ENCODE measurements at places on chromosomes 7 and 10.
A peak's percentile ranks its signal among the peaks of the same experiment; 100 is the strongest.

DNA sequence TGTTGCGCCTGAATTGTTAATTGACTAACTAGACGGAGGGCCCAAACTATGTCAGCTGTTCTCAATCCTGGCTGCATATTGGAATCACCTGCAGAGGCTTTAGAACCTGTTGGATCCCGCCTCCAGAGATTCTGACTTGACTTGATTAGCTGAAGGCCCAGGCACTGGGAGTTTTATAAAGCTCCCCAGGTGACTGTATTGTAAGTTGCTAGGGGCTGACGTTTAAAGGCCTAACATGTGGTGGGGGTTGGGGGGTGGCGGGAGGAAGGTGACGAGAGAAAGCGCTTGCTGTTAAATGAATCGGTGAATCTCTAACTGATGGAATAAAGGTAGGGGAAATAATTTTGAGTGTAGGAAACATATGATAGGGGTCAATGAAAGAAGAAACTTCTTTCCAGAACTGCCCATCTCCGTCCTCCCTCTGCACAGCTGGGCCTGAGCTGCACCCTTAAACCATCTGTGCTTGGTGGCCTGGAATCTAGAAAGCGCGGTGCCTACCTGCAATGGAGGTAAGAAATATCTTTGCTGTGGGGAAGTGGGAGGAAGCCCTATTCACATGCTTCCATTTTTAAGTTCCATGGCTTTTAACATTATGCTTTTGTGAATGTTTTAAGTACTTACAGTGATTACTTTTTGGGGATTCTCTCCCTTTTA lies 225.0 kb upstream of the FAM3C start:
- DNase-seq = no peak

- DNase-seq = no peak
Measured at GRCh38 chr10:109987452-109988211, 20.2 kb upstream of the ADD3 start.

DNA sequence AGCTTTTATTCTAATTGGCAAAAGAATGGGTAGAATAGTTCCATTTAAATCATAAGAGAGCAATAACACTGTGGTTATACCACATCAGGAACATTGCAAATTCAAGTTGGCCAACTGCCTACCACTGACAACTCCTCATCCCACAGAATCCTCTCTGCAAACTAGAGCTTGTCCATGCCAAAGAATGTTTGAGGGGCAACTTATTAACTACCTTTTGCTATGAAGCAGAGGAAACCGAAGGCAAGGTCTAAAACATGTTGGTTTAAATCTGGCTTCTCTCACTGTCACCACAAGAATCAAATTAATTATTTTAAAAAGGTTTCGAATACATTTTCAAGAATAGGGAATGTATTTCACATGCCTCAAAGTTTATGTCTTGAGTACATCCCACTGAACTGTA lies 36.0 kb downstream of the RHOBTB1 start:
- no peak for DNase-seq

- no peak for DNase-seq
Measured at GRCh38 chr7:73941836-73942551, 81.0 kb downstream of the TMEM270 start.

GRCh38 chr10:75146780-75147179 lies 35.3 kb downstream of the SAMD8 start:
- no peak for DNase-seq

DNA sequence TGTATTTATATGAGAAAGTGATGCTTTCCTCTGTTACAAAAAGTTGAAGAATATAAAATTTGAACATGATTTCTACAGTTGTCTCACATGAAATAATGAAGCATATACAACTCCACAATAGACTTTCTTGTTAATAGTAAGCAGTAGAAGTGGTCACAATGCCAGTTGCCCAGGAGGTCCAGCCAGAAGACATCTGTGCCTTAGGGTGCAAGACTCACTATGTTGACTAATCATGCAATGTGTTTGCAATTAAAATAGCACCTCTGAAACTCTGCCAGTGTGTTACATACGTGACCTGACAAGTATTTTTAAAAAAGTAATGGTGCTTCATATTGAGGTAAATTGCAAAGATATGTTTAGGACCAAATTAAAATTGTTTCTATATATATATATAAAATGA lies 547.2 kb downstream of the ETV1 start:
- no peak for DNase-seq

DNA sequence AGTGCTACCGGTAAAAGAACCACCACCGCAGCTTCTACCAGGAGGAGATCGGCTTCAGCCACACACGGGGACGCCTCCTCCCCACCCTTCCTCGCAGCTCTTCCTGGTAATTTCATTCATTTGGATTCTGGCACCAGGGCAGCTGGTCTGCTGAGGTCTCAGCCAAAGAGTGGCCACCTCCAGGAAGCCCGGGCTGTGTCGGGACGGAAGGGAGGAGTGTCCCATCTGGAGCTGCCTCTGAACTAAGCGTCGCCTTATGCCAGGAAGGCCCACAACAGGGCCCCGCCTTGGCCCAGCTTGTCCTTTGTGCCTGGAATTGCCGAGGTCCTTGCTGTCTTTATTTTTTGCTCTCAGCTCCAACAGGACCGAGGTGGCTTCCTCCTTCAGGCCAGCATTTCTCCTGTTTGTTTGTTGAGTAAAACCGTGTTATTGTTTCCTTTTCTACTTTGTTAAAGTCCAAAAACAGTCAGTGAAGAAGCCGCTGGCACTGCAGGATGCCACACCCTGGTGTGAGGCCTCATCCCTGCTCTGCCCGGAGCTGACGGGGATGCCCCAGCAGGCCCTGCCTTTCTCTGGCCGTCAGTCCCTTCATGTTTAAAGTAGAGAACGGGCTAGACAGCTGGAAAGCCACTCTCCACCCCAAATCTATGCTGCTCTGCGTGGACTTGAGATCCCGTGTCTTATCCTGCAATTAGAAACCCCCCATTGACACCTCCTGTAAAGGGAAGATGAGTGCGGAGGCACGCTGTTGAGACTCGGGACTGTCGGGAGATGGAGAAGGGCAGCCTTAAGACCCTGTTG lies 24.5 kb upstream of the TTYH3 start:
- no peak for DNase-seq

DNA sequence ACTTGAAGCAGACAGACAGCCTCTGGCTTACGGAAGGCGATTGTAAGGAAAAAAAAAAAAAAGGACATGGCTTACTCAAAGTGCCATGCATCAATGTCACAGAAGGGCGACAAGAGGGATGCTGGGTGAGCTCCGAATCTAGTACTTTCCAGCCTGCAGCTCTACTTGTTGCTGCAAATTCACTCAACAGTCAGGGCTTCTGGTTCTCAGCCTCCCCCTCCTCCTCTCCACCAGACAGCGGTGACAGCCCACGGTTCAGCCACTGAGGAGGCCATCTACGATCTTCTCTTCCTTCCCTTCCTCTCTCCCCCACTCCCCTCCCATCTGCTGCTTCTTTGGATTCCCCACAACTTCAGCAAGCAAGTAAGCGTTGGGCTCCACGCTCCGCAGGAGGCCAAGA lies 63.5 kb downstream of the PRKAG2 start:
- DNase-seq = no peak

DNA sequence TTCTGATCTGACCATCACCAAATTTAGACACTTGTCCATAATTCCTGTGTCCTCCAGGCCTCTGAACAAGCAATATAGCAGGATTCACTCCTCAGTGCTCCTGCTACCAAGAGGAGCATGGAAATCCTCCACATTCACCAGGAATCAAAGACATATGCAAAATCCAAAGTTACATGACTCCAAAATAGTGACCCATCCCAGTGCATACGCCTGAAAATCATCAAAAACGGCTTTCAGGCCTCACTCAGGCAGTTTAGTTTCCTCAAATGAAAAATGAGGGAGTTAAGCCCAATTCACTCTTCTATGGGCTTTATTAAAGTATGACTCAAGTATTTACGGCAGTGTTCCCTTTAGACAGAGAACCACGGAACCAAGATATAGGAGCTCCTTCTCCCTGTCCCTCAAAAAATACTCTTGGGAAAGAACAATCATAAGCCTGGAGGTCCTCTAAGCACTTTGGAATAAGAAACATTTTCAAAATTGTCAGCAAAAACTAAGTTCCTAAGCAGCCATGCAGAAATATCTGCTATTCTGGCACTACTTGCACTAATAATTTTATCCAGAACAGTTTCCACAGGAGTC lies 240.7 kb downstream of the PARD3 start:
- no peak for DNase-seq

- DNase-seq = no peak
Measured at GRCh38 chr7:71544816-71545215, 412.9 kb downstream of the GALNT17 start.

DNA sequence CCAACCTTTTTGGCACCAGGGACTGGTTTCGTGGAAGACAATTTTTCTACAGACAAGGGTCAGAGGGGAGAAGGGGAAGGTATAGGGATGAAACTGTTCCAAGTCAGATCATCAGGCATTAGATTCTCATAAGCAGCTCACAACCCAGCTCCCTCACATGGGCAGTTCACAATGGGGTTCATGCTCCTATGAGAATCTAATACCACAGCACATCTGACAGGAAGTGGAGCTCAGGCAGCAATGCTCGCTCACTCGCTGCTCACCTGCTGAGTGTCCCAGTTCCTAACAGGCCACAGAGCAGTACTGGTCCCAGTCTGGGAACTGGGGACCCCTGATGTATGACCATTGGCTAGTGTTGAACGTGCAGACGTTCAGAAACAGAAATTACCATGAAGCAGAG lies 63.7 kb downstream of the ATE1 start:
- DNase-seq = no peak

DNA sequence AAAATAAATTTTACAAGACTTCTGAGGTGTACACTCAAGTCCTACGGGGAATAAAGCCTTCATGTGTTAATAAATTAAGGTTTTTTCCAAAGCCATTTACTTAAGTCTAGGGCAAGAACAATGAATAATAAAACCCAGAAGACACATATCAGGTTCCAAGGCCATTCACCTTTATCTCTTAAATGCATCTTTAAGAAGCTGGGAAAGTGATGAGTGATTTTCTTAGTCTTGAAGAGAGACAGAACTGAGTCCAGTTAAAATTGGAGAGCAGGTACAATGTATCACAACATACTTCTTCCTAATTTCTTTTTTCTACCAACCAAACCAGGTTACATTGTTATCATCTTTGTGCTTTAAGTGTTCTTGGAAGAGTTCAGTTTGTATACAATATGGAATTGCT lies 189.5 kb downstream of the RAPGEF5 start:
- no peak for DNase-seq

- DNase-seq = no peak
Measured at GRCh38 chr10:119818889-119819270, 53.8 kb downstream of the MCMBP start.

- no peak for DNase-seq
Measured at GRCh38 chr10:98577578-98577977, 130.8 kb upstream of the HPS1 start.

- DNase-seq = no peak
Measured at GRCh38 chr10:100186253-100187212, 704 bp upstream of the ERLIN1 start.

GRCh38 chr7:92108821-92109220 lies 25.5 kb downstream of the CYP51A1 start:
- no peak for DNase-seq

GRCh38 chr7:116271963-116272886 lies 61.9 kb downstream of the TES start:
- DNase-seq = no peak

GRCh38 chr10:78434886-78435285 lies 401.2 kb downstream of the RPS24 start:
- DNase-seq = no peak

DNA sequence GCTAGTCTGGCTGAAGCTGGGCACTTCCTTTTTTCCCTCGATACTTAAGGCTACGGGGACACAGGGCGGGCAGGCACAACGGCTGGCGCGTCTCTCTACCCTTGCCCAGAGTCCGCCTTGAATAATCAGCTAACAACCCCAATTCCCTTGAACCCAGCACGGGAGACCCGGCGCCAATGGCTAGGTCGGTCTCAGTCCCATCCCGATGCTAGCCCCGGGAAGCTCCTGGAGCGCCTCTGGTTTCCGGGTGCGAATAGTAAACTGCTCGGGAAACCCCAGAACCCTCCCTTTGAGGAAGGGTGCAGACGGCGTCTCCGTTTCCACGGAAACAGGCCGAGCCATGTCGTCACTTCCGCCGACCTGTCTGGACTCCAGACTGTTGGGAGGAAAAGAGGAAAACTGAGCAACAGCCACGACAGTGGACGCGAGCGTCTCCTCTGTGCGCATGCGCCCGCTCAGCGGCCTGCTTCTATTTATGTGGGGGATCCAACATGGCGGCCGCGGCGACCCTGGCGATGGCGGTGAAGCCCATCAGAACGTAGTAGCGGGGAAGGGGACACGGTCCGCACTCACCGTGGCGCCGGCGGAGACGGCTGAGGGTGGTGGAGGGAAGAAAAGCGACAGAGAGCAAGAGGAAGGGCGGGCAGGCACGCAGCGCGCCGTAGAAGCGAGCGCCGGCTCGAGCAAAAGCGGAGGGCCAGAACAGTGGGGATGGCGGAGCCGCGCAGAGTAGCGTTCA lies at the start of gene UBN2:
Gene UBN2, plus strand, starts transcription at position 464 of the 739 bp plus-strand sequence. Its CDS starts 248 bp downstream, at position 712.
- peak; percentile 61 for DNase-seq

DNA sequence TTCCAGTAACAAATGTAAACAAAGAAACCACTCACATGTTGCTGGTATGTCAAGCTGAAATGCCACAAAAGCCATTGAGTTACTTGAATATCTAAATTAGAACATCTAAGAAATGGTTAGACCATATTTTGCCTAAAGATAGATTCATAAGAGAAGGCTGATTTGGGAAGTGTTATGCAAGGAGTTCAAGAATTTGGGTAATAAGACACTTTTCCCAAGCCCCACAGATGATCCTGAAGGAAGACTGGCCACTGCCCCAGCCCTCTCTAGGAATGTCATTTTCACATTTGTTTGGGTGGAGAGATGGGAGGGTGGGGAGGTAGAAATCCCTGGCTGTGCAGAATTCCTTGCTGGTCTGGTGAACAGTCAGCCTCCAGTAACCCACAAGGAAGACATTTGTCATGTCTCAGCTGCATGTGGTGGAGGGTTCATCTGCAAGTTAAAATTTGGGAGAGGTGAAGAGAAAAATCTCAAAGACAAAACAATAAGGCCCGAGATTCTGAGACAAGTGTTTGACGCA lies 427.2 kb upstream of the KLF6 start:
- DNase-seq = no peak

- DNase-seq = no peak
Measured at GRCh38 chr10:127067542-127068194, 128.7 kb downstream of the INSYN2A start.

- DNase-seq = no peak
Measured at GRCh38 chr7:31475368-31475767, 38.5 kb upstream of the ITPRID1 start.

DNA sequence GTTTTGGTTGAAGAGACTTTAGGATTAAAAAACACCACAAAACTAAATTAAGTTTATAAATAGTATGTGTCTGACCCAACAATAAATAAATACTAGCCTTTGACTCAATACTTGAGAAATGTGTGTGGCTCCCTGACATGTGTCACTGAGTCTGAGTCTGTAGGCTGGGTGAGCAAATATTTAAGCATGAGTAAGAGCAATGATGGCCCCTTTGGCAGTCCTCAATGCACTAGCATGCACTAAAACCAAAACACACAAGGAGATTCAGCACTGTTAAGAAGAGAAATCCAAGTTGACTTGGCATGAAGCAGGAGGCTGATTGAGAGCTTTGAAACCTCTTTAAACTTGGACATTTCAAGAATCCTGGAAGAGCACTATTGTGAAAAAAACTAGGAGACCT lies 37.1 kb downstream of the CCDC71L start:
- no peak for DNase-seq
